Fibroblast of villous mesenchyme (primary cell): ENCODE measurements at places on chromosomes 13 and 19.

GRCh38 chr19:43779820-43780219 lies 953 bp downstream of the KCNN4 start:
- DNase-seq, result no peak

- DNase-seq, result no peak
Observed at GRCh38 chr13:113106711-113107351, 1.2 kb downstream of the F7 start.

DNA sequence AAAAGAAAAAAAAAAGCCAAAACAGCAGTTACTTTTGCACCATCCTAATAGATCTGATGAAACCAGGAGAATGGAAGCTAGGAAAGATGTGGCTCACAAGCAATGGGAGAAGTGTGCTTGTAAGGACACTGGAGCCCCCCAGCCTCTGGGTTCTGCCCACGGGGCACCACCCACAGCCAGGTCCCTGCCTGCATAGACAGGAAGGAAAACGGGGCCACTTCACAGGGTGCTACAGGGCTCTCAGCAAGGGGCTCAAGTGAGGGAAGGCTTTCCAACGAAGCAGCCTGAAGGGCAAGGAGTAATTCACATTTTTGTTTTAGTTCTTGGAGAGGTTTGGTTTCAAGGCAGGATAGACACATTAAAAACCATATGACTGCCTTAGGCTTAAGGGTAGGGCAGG lies 42.7 kb downstream of the BRD4 start:
- no peak for DNase-seq

DNA sequence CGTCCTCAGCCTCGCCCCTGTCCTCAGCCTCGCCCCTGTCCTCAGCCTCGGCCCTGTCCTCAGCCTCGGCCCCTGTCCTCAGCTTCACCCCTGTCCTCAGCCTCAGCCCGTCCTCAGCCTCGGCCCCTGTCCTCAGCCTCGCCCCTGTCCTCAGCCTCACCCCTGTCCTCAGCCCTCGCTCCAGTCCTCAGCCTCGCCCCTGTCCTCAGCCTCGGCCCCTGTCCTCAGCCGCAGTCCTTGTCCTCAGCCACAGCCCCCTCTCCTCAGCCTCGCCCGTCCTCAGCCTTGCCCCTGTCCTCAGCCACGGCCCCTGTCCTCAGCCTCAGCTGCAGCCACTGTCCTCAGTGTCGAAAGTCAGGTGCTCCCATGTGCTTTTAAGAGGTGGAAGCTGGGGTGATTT lies 10.5 kb downstream of the C13orf46 start:
- DNase-seq, result no peak

GRCh38 chr19:38900743-38901190 lies 998 bp downstream of the NFKBIB start:
- peak; percentile 44 for DNase-seq

DNA sequence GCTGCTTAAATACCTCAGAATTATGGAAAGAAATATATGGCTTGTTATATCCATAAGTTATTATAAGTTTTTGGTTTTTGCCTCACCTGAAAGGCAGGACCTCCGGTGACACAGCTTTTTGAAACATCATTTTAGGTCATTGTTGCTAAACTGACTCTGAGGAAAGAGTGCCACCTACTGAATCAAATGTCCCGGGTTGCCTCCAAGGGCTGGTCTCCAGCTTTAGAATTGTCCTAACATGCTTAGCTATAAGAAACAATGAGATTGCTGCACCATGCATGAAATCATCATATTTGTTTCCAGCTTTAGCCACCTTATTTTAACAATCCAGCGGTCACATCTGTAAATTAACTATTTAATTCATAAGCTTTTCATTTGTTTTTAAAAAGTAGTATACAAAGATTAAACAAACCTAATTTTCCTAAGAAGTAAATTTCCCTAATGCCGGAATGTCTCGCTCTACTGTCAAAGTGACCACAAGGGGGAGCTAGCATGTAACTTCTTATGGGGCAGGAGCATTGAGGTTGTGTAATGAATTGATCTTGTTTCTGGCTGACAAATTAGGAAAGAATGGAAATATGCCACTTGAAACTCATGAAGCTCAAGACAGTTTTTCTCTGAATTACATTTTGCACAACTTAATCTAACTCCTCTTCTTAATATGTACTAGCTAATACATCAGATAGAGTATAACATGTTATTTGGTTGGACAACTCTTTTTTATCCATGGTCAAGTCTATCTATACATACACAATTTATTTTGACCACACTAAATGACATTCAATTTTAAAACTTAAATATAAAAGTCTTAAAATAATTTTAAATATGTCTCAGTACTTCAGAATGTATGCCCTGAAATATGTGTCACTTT lies 6.7 kb upstream of the PCDH17 start:
- peak; percentile 42 for DNase-seq

- peak; percentile 84 for DNase-seq
Observed at GRCh38 chr19:29941828-29942403, at the start of gene URI1. Gene URI1, plus strand, starts transcription at chr19:29942239. Its CDS starts 309 bp downstream, at chr19:29942548.

DNA sequence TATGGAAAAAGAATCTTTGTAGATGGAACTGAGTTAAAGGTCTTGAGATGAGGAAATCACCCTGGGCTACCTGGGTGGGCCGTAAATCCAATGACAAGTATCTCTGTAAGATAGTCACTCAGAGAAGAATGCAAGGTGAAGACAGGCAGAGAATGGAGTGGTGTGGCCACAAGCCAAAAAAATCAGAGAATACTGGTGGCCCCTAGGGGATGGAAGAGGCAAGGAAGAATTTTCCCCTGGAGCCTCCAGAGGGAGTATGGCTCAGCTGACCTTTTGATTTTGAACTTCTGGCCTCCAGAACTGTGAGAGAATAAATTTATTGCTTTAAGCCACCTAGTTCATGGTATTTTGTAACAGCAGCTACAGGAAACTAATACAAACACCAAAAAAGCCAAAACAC lies 32.7 kb upstream of the CSNK1A1L start:
- peak; percentile 24 for DNase-seq

GRCh38 chr19:24048261-24048660 lies 38.7 kb upstream of the ZNF254 start:
- no peak for DNase-seq

DNA sequence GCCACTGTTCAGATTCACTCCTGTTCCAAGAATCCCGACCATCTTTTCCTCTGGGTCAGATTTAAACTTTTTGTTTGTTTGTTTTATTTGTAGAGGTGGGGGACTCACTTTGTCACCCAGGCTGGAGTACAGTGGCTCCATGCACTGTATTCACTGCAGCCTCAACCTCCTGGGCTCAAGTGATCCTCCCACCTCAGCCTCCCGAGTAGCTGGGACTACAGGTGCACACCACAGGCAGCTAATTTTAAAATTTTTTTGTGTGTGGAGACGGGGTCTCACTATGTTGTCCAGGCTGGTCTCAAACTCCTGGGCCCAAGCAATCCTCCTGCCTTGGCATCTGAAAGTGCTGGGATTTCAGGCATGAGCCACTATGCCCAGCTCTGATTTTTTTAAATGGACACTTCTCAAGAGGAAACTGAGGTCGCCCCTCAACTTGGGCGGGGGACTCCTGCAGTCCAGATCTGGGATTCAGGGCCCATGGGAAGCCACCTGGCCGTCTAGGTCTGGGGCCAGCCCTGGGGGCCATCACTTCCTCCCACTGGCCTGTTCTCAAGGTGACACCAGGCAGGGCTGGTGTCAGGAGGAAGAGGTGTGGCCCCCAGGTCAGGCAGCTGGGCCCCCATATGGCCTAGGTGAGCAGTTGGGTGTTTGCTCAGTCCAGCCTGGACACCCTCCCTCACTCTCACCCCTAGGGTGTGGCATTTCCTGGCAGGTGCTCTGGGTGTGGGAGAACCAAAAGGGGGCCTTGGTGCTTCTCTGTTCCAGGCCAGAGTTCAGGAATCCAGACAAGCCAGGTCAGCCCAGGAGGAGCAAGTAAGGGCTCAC lies 1.3 kb downstream of the B3GNT3 start:
- DNase-seq, result no peak

DNA sequence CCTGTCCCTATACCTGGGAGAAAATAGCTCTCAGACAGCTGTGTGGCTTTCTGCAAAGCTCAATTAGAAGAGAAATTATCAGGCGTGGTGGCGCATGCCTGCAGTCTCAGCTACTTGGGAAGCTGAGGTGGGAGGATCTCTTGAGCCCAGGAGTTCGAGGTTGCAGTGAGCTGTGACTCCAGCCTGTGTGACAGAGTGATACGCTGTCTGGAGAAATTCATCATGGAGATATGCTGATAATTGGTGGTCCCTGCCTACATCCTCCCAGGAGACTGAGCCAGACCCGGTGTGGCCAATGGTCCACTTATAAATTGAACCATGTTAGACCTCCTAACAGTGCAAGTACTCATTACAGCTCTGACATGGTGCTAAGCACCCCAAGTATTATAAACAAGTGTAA lies 58.7 kb upstream of the ZNF599 start:
- no peak for DNase-seq

GRCh38 chr13:43994999-43995859 lies 115.5 kb downstream of the LACC1 start:
- DNase-seq, result no peak

GRCh38 chr19:29685326-29685725 lies 20.1 kb downstream of the PLEKHF1 start:
- no peak for DNase-seq

DNA sequence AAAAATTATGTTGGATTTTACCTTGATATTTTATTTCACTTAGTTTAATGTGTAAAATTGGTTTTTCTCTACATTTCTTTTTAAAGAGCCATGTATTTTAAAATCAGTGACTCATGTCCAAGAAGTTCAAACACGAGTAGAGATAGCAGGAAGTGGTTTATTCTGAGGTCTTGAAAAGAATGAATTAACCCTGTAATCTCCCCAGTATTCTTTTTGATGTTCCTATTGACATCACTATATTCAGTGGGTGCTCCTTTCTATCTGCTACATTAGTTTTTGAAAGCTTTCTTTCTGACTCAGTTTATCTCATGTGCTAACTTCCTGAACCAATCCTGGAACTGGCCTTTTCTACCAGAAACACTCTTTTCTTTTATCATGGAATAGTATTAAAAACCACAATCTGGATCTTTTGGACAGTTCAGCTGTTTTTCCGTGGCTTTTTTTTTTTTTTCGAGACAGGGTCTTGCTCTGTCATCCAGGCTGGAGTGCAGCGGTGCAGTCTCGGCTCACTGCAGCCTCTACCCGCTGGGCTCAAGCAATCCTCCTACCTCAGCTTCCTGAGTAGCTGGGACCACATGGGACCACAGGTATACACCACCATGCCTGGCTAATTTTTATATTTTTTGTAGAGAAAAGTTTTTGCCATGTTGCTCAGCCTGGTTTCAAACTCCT lies 114.9 kb downstream of the PCCA start:
- peak; percentile 46 for DNase-seq

DNA sequence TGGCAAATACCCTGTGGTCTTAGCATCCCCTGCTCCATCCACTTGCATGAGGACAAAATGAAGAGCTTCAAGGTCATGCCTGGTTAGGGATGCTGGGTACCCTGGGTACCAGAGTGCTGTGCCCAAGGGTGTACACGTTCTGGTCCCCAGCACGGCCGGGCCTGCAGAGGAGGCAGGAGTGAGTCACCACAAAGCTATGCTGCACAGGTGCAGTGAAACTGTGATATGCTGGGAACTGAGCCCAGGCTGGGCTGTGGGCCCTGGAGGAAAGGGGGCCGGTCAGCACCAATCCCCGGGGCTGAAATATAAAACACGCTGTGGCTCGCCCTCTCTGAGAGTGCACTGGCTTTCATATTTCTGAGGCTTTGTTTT lies 95.1 kb downstream of the TSHZ3 start:
- DNase-seq, result peak; percentile 13

DNA sequence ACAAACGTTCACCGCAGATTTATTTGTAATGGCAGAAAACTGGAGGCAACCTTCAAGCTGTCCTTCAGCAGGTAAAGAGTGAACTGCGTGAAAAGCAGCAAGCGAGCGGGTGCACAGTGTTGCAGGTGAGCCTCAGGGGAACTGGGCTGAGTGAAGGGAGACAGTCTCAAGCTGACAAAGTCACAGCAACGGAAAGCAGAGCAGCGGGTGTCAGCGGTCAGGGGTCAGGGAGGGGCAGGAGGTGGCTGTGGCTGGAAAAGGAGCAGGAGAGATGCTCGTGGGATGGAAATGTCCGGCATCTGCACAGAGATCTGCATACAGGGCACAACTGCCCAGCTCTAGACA lies 8.5 kb upstream of the RASA3 start:
- no peak for DNase-seq

GRCh38 chr19:1241417-1242095 lies at the start of gene ATP5F1D:
Gene ATP5F1D, plus strand, starts transcription at chr19:1241751. Its CDS starts 100 bp downstream, at chr19:1241851.
- peak; percentile 95 for DNase-seq

- DNase-seq, result no peak
Observed at GRCh38 chr13:106246242-106246641, 289.2 kb downstream of the EFNB2 start.

DNA sequence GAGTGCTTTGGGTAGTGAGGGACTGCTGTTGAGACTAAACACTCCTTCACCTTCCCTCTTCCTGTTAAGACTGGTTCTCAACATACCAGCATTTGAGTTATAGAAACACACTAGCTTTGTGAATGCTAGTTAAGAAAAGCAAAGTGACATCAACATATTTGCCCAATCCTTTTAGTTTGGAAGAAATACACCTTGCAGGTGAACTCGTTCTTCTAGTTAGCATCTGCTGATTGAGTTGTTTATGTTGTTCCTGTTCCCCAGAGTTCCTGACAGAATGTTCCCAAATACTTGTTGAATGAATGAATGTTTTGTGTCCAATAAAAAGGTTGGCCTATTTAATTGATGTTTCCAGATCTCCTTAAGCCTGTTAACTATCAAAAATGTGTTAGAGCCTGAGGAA lies 7.1 kb downstream of the LMO7 start:
- DNase-seq, result no peak

DNA sequence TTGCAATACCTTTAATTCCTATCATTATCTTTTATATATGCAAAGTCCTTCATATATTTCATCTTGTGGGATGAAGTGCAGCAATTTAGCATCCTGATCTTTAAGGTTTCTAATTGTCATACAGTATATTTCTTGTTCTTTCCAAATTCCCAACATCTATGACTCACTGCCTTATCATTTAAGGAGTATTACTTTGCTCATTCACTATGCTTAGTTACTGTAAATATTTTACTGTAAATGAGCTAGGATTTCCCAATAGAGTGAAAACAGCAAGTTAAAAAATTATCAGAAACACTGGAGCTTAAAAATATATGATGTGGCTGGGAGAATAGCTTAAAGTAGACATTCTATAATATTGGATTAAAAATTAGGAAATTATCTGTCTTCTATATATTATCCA lies 69.9 kb downstream of the SLITRK6 start:
- peak; percentile 0 for DNase-seq
